Activated CD4-positive, alpha-beta memory T cell treated with anti-CD3 and anti-CD28 coated beads, Interleukin-2, amount 10 ng/mL, durations not matched to agents 7 days and 5 days (primary cell): ENCODE measurements at places on chromosomes 7 and 10.
A peak's percentile ranks its signal among the peaks of the same experiment; 100 is the strongest.

- H3K4me1 ChIP-seq, result no peaks in the 10 kb centered on the region
- no peaks in the 10 kb centered on the region for H3K27me3 ChIP-seq
- no peaks in the 10 kb centered on the region for H3K36me3 ChIP-seq
- H3K4me3 ChIP-seq, result no peak overlapping the region
These were observed 588.0 kb downstream of the NRG3 start for GRCh38 chr10:82462910-82463551.

DNA sequence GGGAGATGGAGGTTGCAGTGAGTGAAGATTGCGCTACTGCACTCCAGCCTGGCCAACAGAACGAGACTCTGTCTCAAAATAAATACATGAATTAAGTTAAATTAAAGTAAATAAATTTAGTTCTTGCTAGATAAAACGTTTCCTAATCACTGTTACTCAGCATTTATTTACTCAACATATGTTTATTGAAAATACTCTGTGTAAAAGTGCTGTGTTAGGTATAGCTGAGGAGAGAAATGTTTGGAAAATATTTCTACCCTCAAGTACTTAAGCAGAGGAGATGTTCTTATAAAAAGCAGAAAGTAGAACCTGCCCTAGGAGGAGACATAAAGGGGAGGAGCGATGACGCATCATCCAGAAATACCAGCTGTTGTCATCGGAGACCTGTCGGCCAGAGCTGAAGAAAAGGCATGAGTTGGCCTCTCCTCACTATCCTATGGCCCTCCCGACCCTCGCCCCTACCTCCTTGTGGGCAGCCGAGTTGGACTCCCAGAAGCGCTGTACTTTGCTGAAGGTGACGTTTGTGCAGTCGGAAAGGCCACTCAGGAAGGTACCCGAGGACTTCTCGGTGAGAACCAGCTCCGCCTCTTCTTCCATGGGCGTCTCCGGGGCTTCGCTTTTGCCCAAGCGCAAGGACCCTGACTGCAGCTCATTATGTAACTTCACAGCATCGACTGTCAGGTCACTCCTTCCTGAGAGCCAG is 1.1 kb downstream of the RRP12 start:
- peak overlapping the region; percentile 93 for H3K4me3 ChIP-seq
- H3K4me1 ChIP-seq, result peaks cover 20% of the 10 kb centered on the region
- peak overlapping the region; percentile 92 for H3K27ac ChIP-seq

- no peak overlapping the region for H3K27ac ChIP-seq
- DNase-seq, result no peak
- H3K27me3 ChIP-seq, result no peaks in the 10 kb centered on the region
- no peak overlapping the region for H3K4me3 ChIP-seq
These were observed 61.6 kb upstream of the UNC5B start for GRCh38 chr10:71150796-71151195.

- no peak for DNase-seq
- H3K36me3 ChIP-seq, result no peaks in the 10 kb centered on the region
- H3K27ac ChIP-seq, result no peak overlapping the region
- no peak overlapping the region for H3K4me3 ChIP-seq
These were observed 63.9 kb upstream of the SORCS3 start for GRCh38 chr10:104577163-104577562.

DNA sequence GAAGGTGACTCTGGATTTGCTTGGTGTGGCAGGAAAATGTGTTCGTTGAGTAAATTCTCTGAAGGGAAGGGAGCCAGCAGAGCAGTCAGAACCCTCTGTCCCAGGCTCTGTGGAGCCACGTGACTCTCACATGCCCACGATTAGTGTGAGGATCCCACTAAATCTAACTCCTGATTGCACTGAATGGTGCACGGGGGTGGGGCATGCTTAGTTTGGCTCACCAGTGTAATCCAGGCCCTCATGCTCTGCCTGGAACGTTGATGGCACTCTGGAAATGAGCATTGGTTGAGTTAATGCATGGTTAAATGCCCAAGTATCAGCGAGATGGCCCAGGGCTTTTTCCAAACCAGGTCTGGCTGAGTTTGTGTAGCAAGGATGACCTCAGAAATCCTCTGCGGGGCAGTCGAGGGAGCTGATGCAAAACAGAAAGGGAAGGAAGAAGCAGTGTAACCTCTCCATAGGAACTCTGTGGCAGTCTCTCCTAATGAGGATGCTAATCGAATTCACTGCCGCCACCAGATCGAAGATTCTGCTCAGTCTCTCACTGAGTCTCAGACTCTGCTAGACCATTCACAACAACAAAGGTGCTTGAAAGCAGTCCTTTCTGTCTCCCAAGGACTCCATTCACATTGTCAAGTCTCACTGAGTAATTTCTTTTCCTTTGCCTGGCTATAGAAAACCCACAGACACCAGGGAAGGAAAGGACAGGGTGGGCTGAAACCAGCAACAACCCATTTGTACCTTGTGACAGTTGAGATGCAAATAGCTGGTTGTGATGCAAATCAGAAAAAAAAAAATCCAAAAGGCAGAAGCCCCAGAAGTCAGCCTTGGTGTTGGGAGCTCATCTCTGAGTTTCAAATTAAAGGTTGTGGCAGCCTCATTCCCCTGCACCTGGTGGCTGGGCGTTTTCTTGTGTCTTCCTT is 98.1 kb downstream of the C10orf105 start:
- no peaks in the 10 kb centered on the region for H3K36me3 ChIP-seq
- peaks cover 2% of the 10 kb centered on the region for H3K27me3 ChIP-seq

GRCh38 chr7:4612237-4612636 is 69.9 kb upstream of the FOXK1 start:
- no peak for DNase-seq
- no peaks in the 10 kb centered on the region for H3K27me3 ChIP-seq
- no peaks in the 10 kb centered on the region for H3K36me3 ChIP-seq
- no peak overlapping the region for H3K4me3 ChIP-seq
- H3K27ac ChIP-seq, result no peak overlapping the region
- H3K4me1 ChIP-seq, result peaks cover 11% of the 10 kb centered on the region

DNA sequence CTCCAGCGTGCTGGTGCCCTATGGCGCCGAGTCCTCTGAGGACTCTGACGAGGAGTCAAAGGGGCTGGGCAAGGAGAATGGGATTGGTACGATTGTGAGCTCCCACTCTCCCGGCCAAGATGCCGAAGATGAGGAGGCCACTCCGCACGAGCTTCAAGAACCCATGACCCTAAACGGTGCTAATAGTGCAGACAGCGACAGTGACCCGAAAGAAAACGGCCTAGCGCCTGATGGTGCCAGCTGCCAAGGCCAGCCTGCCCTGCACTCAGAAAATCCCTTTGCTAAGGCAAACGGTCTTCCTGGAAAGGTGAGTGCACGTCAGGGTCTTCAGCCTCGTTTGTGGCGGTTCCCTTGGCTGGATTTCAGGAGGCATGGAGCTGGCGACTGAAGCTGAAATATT is 118.8 kb downstream of the ANKRD61 start:
- H3K4me1 ChIP-seq, result no peaks in the 10 kb centered on the region
- peaks cover 70% of the 10 kb centered on the region for H3K36me3 ChIP-seq
- H3K27me3 ChIP-seq, result no peaks in the 10 kb centered on the region
- no peak for DNase-seq
- no peak overlapping the region for H3K27ac ChIP-seq
- H3K4me3 ChIP-seq, result no peak overlapping the region

GRCh38 chr7:106166651-106167342 is 54.7 kb upstream of the SYPL1 start:
- DNase-seq, result peak; percentile 28
- H3K27ac ChIP-seq, result no peak overlapping the region
- no peaks in the 10 kb centered on the region for H3K4me1 ChIP-seq
- H3K4me3 ChIP-seq, result no peak overlapping the region

DNA sequence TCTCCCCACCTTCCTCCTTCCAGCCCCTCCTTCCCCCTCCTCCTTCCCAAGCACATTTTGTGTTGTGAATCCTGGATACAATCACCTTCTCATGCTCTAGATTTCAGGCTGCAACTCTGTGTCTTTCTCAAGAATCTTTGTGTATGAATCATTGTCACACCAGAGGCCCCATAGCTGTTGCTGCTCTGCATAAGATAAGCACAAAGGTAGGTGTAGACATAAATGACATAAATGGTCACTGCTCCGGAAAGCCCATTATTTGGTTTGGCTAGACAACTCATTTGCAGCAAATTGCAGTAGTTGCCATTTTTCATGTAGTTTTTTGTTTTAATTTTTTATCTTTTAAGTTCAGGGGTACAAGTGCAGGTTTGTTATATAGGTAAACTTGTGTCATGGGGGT is 216.3 kb upstream of the NRP1 start:
- no peaks in the 10 kb centered on the region for H3K36me3 ChIP-seq
- DNase-seq, result no peak
- no peak overlapping the region for H3K4me3 ChIP-seq

DNA sequence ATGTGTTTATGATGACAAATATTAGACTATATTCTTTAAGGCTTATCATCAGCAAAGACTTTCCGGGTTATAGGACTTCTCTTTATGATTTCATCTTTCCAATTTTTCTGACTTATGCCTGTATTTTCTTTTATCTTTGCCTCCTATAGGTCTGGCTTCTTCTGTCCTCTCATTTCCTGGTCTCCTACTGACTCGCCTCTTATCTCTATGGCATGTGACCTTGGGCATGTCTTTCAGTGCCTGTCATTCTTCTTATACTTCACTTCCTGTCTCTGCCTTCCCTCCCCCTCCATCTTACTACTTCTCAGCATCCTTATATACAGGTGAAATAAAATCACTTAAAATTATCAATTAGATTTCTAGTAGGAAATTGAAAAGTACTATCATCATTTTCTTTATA is 42.2 kb downstream of the PCDH15 start:
- no peaks in the 10 kb centered on the region for H3K27me3 ChIP-seq
- H3K4me3 ChIP-seq, result no peak overlapping the region
- no peaks in the 10 kb centered on the region for H3K36me3 ChIP-seq
- H3K27ac ChIP-seq, result no peak overlapping the region

DNA sequence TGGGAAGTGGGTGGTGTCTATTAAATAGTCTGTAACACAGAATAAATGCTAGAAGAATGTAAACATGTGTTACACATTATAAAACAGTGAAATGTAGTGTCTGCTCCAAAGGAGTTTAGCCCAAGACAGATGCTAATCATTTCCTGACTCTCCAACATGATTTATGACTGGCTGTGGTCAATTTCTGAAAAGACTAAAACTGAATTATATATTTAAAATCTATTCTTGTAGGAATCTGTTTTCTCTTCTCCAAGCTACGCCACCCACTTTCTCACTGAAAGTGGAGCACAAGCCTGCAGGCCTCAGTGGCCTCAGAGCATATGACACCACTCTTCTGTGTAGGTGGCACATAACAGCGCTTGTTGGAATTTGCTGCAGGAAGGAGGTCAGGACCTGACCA is 44.4 kb downstream of the CTTNBP2 start:
- no peaks in the 10 kb centered on the region for H3K4me1 ChIP-seq
- no peaks in the 10 kb centered on the region for H3K36me3 ChIP-seq
- DNase-seq, result no peak
- no peak overlapping the region for H3K4me3 ChIP-seq
- H3K27ac ChIP-seq, result no peak overlapping the region
- no peaks in the 10 kb centered on the region for H3K27me3 ChIP-seq

- H3K27me3 ChIP-seq, result no peaks in the 10 kb centered on the region
- H3K4me3 ChIP-seq, result no peak overlapping the region
- peaks cover 56% of the 10 kb centered on the region for H3K4me1 ChIP-seq
- H3K36me3 ChIP-seq, result peaks cover 48% of the 10 kb centered on the region
These were observed 75.7 kb upstream of the FAM133B start for GRCh38 chr7:92665926-92666325.

- no peaks in the 10 kb centered on the region for H3K4me1 ChIP-seq
- no peak overlapping the region for H3K27ac ChIP-seq
- H3K36me3 ChIP-seq, result no peaks in the 10 kb centered on the region
- H3K4me3 ChIP-seq, result no peak overlapping the region
- peaks cover 6% of the 10 kb centered on the region for H3K27me3 ChIP-seq
- DNase-seq, result no peak
These were observed 8.3 kb downstream of the SLC13A4 start for GRCh38 chr7:135719688-135720087.

GRCh38 chr10:115092555-115093285 is 445 bp upstream of the ATRNL1 start:
- DNase-seq, result peak; percentile 32
- H3K4me1 ChIP-seq, result peaks cover 8% of the 10 kb centered on the region
- H3K36me3 ChIP-seq, result no peaks in the 10 kb centered on the region
- peak overlapping the region; percentile 73 for H3K4me3 ChIP-seq
- H3K27ac ChIP-seq, result no peak overlapping the region

- no peaks in the 10 kb centered on the region for H3K4me1 ChIP-seq
- DNase-seq, result no peak
- no peak overlapping the region for H3K4me3 ChIP-seq
- no peak overlapping the region for H3K27ac ChIP-seq
These were observed 56.2 kb upstream of the TMEM140 start for GRCh38 chr7:135091717-135092116.

GRCh38 chr7:44080686-44081265 is 1.6 kb downstream of the POLM start:
- H3K4me1 ChIP-seq, result peaks cover 46% of the 10 kb centered on the region
- DNase-seq, result no peak
- H3K27me3 ChIP-seq, result no peaks in the 10 kb centered on the region
- peaks cover 39% of the 10 kb centered on the region for H3K36me3 ChIP-seq

DNA sequence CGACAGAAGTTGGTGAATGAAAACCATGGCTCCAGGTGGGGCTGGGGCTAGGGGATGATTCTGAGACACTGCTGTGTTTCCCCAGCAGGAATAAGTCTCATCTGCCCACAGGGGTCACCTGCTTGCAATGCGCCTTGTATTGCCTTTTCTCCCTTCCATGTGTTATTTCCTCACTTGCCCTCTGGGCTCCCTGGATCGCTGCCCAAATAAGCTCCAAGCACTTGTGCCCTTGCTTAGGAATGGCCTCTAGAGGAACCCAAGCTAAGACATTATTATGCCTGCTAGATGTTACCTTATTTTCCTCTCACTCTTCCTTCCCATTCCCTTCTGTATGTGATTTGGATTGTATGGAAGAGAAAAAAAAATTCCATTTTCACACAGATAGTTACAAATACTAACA is 24.8 kb upstream of the PLPP4 start:
- H3K4me3 ChIP-seq, result no peak overlapping the region
- no peak for DNase-seq
- H3K36me3 ChIP-seq, result no peaks in the 10 kb centered on the region
- no peak overlapping the region for H3K27ac ChIP-seq
- H3K4me1 ChIP-seq, result no peaks in the 10 kb centered on the region

GRCh38 chr7:107949443-107949935 is 53.5 kb downstream of the LAMB1 start:
- no peak overlapping the region for H3K4me3 ChIP-seq
- H3K27me3 ChIP-seq, result peaks cover 3% of the 10 kb centered on the region
